Activated T-helper 2 cell treated with anti-CD3 and anti-CD28 coated beads, Interferon-gamma antibody, Interleukin-2, Interleukin-4, amounts not matched to agents 10 μg/mL and 5 μg/mL and 100 μg/mL, durations not matched to agents 14 hours and 24 hours and 36 hours (primary cell): ENCODE measurements at places on chromosomes 7 and 10.

DNA sequence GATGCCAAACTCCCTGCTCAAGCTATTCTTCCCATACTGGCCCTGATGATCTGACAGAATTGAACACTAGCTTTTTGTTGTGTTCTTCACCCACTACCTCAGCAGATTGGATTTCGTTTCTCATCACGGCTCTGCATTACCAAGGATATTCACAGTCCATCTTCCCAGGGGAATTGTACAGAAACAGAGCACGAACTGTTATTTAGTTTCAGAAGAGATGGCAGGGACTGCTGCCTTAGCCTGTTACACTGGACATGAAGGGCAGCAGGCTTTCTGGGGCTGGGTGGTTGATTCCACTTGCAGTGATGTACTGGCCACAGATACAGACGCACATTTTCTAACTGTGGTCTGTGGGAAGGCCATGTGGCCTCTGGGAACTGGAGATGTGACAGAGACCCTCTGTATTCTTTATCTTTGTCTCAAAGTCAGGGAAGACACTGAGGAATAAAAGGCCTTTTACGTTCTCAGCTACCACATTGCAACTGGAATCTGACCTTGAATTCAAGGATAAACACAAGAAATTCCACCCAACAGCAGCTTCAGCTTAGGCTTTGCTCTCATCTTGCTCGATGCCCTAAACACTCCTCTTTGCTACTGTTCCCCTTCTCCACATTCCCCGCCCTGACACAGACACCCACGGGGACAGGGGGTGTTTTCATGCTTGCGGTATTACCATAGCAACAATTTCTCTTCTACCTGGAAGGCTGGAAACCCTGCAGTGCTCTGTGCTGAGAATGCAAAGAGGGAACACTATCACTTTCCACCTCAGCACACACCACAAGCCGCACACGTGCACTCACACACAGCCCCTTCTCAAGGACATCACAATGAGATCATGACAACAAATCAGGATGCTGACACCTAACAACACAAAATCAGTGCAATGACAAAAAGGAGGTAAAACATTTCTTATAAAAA lies 81.7 kb downstream of the RNF216 start:
- DNase-seq = peak; percentile 68

GRCh38 chr10:44289125-44289524 lies 95.8 kb downstream of the CXCL12 start:
- no peak for DNase-seq

DNA sequence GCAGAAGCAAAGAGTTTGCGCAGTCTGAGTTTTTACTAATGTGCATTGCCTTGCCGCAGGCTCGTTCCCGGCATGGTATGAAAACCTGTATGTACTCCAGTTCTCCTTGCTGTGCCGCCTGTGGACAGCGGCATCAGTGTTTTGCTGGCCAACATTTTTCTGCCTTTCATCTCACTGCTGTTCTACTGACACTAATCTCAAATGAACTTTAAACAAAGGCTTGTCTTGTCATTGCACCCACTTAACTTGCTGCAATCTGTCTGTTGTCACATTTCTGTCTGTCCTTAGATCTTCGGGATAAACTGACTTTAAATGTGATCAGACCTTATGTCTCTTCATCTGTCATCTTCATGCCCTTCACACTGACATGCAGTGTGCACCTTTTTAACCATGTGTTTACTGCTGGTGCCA lies 71.7 kb upstream of the ZNRF2 start:
- DNase-seq = no peak

- DNase-seq = no peak
Measured at GRCh38 chr7:16710651-16711050, 42.9 kb upstream of the TSPAN13 start.

- no peak for DNase-seq
Measured at GRCh38 chr7:94104301-94104700, 100.1 kb upstream of the BET1 start.

- DNase-seq = no peak
Measured at GRCh38 chr10:93225938-93226337, 152.2 kb downstream of the CYP26A1 start.

GRCh38 chr7:138449580-138449979 lies 10.5 kb upstream of the TRIM24 start:
- DNase-seq = no peak

GRCh38 chr10:113135025-113135424 lies 185.0 kb downstream of the TCF7L2 start:
- DNase-seq = no peak

- DNase-seq = no peak
Measured at GRCh38 chr7:38102507-38102906, 75.5 kb upstream of the STARD3NL start.

GRCh38 chr7:138164804-138165203 lies 88.5 kb downstream of the AKR1D1 start:
- no peak for DNase-seq

DNA sequence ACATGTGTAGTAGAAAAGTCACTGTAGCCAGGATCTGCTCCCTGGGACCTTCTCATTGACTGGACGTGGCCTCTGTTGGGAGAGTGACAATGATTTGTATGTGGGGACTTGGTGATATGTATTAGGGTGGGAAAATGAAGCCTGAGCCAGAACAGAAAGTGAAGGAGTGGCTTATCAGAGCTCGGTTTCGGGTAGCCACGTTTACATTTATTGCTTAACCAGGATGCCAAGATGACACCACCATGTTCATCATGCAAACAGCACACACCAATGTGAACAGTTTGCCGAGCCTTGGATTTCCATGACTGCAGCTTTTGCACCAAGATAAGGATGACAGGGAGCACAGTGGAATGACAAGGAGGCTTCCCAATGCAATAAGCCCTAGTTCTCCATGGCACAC lies 112.8 kb upstream of the STK17A start:
- DNase-seq = no peak

- no peak for DNase-seq
Measured at GRCh38 chr7:27890205-27890849, 150.4 kb downstream of the TAX1BP1 start.

DNA sequence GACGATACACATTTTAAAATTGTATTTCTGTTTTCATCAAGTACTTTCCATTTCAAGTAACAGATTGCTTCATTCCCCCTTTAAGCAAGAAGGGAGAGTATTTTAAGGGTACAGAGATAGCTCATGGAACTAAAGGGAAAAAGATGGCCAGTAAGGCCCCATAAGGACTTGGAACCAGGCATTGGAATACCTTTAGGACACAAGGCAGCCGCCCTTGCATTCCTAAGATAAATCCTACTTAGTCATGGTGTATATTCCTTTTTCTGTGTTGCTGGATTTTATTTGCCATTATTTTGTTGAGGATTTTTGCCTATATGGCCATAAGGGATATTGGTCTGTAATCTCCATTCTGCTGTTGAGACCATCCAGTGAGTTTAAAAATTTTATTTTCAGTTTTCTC lies 49.2 kb downstream of the BTRC start:
- DNase-seq = no peak

DNA sequence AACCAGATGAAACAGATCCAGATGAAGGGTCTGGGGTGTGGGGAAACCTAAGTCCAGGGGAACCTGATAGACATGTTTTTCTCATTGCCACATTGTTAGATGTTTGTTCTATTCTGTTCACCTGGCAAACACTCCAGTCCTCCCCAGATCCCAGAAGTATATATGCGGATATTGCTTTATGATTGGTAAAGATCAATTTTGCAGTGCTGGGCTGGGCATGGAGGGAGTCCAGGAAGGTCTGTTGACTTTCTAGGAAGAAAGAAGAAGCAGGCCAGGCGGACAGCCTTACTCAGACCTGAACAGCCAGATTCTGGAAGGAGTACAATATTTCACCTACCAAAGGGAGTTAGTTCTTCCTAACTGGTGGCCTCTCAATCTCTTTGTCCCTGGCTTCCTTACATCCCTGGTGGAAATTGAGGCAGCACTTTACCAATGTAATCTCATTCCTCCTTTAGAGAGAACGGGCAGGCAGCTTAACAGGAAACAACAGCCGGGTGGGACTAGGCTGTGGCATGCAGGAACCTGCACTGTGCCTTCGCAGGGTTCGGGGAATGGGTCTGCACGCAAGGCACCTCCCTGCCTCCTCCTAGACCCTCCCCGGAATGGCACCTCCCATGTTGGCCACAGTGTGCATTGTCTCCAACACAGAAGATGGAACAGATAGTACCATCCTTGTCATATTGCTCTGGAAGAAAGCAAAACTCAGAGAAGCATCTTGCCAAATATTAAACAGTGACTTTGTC lies 930 bp downstream of the GIMAP6 start:
- peak; percentile 60 for DNase-seq

- no peak for DNase-seq
Measured at GRCh38 chr7:153320681-153321080, 561.1 kb downstream of the ACTR3B start.
